ENCODE measurements at places on chromosomes 1 and 21.
A peak's percentile ranks its signal among the peaks of the same experiment; 100 is the strongest.

- no peak for DNase-seq
These were observed 8.1 kb downstream of the CCSAP start for GRCh38 chr1:229334716-229335115.

DNA sequence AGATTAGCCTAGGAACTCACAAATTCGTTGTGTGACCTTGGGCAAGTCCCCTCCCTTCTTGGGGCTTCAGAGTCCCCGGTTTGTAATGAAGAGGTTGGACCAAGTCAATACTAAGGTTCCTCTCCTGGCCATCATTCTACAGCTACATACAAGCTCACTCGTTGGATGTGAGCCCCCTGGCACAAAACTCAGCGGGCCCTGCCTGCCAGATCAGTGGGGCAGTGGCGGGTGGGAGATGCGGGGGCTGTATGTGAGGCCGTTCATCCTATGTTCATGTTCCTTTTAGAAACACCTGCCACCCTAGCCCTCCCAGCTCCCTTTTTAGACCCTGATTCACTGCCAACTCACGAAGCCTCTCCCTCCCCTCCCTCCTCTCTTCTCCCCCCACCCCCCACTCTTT lies 2.1 kb downstream of the DLGAP3 start:
- no peak for DNase-seq

DNA sequence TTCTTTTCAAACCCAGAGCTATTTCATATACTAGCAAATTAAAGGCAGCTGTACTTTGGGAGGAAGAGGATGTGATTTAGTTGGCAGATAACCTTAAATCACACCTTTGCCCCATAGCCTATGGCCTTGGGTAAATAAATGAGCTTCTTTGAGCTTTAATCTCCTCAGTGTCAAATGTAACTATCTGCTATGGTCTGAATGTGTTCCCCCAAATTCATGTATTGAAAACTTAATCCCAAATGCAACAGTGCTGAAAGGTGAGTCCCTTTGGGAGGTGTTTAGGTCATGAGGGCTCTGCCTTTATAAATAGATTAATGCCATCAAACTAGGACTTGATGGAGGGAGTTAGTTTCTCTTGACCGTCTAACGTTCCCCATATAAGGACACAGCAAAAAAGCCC lies 85.8 kb downstream of the LTN1 start:
- DNase-seq, result no peak

DNA sequence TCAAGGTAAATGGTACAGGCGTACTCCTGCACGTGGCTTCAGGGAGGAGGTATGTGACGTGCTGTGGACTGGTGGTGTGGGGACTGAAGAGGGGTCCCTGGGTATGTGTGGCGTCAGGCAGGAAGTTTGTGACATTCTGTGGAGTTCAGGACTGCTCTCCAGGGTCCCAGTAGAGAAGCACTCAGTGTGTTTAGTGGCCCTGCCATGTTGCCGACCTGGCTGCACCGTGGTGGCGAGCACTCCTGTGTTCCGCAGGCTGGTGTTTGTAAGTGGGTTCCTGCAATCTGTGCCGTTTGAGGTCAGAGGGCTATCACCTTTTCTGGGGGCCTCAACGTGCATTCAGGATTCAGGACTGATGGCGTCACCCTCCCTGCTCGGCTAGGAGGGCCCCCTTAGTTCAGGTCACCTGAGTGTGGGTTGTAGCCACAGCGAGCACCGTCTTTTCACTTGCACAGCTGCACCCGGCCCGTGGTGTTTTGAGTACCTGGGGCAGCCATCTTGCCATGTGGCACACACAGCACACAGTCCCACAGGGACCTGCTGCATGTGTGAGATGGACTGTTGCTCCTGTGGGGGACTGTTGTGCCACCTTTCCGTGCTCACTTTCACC lies 26.5 kb downstream of the SNAP47 start:
- no peak for DNase-seq

- peak; percentile 43 for DNase-seq
These were observed 20.3 kb downstream of the TSPAN2 start for GRCh38 chr1:115068826-115069585.

DNA sequence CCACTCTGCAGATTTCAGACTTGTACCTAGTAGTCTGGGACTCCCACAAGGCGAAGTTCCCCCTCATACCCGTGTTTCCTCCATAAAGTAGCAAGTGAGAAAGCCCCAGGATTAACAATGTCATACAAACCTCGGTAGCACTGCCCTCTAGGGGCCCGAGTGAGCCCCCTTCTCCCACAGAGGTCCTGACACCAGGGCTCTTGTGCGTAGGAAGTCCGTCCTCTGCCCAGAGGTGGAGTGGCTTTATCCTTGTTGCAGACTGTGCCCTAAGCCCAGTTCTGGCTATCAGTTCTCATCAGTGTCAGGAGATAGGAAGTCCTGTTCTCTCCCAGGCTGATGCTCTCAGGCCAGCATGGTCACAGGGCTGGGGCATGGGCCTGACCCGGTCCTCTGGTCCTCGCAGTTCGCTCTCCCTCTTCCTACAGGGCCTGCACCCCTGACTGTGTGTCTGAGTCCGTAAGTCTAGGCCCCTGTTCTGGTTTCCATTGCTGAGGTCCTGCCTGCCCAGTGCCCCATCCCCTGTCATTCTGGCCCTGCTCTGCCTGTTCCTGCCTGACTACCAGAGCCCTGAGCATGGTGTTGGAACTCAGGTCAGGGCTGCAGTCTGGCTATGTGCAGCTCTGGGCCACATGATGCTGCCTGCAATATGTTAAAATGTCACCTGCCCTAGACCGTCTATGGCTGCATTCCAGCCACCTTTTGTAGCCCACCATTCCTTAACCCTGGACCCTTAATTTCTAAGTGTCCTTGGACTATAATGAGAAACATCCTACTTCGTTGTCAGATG lies 285.6 kb downstream of the ASTN1 start:
- no peak for DNase-seq
